Brain (organoid and tissue), 16 donors: ENCODE measurements at places on chromosomes 12 and 14.

DNA sequence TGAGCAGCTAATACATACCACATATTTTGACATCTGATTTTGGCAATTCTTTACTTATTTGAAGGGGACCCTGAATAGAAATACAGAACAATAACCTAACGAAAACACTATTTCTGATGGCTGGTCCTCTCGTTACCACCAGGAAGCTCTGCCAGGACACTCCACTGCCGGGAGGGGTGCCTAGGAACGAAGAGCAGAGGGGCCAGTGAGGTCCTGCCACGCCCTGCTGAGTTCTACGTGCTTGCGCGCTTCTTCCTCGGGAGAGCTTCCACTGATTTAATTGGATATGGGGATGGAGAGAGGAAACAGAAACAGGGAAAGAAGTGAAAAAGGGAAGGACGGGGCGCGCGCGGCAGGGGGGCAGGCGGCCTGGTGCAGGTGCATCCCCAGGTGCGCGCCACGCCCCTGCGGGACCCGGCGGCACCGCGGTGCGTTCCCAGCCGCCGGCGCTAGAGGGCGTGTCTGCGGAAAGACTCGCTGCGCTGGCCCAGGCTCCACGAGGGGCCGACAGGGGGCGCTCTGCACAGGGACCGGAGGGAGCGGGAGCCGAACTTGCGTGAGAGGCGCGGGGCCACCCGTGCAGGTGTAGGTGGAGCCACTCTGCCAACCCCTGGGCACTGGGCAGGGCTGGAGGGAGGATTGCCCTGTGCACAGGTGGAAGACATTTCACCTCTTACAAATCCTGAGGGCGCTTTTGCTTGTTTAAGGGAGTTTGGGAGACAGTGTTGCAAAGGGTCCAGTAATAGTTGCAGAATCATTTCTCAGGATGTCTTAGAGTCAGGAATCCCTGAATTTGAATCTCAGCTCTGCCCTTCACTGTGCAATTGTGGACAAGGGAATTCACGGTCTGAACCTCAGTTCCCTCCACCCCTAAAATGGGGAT, 986.3 kb upstream of the TMEM132C start:
- DNase-seq, result peak; percentile 27

GRCh38 chr14:49527221-49527620, 59.0 kb downstream of the RPS29 start:
- no peak for DNase-seq

DNA sequence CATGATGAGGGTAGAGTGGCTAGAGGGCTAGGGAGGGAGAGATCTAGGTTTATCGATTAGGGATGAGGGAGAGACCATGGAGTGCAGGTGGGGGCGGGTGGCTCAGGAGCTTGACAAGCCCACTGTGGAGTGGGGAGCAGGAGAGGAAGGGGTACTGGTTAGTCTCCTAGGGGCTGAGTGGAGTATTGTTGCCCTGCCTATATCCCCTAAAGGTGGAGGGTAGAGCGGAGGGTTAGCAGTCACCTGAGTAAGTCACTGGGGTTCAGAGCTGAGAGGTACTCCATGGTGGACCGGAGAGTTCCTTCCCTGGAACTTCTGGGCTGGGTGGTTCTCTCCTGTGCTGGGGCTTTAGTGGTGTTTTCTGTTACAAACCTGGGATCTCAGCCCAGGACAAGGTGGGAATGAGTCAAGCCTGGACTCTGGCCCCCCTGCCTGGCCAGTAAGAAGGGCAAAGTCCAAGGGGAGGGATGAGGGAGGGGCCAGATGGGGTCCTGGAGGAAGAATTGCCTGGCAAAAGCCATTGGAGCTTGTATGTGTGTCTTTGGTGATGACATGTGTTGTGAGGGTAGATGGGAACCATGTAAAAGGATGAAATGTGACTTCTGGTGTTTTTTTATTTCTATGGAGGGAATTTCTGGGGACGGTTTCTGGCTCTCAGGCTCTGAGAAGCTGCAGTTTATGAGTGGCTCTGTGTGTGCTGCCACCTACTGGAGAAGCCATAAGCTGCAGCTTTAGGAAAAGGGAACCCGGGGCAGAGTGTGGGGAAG, at the start of gene CIDEB:
CIDEB (minus strand) TSS at position 403 of the 767 bp plus-strand sequence; CDS start at position 284, 119 bp downstream.
- DNase-seq, result peak; percentile 74

- no peak for DNase-seq
Measured at GRCh38 chr14:99237288-99237687, 34.7 kb downstream of the BCL11B start.

GRCh38 chr14:35934499-35934898, 108.4 kb downstream of the BRMS1L start:
- no peak for DNase-seq

DNA sequence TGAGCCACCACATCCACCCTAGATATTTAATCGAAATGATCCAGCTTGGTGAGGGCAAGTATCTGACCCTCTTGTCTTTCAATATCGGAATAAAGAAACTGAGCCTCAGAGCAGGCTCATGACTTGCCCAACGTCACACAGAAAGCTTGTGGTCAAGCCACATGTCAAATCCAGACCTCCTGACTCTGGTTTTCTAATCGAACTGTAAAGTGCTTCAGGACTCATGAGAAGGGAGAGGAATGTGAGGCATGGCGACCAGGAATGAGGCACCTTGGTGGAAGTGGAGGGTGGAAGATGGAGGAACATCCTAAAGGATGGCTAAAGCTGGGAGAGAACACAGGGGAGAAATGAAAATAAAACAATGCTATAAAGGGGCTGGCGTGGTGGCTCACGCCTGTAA, 27.9 kb upstream of the SPPL3 start:
- no peak for DNase-seq

DNA sequence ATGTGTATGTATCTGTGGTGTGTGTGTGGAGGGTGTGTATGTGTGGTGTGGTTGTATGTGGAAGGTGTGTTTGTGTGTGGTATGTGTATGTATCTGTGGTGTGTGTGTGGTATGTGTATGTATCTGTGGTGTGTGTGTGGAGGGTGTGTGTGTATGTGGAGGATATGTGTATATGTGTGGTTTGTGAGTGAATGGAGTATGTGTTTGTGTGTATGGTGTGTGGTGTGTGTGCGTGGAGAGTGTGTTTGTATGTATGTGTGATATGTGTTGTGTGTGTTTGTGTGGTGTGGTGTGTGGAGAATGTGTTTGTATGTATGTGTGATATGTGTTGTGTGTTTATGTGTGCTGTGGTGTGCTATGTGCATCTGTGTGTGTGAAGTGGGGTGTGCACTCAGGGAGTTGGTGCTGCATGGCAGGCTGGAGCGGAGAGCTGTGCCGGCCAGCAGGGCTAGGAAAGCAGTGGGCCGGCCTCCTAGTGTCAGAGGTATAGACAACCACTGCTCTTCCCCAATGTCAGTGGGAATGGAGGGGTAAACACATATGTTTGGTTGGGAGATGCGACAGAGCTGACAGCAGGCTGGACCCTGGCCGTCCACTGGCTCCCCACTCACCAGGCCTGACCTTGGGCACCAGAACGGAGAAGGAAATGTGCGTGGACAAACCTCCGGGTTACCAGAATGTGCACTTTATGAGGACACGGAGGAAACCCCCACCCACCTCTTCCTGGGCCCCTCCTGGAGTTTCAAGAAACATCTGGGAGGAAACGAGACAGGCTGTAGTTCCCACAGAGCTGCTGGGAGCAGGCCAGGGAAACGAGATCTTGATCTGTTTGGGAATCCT, 60.7 kb downstream of the CLMN start:
- DNase-seq, result no peak

DNA sequence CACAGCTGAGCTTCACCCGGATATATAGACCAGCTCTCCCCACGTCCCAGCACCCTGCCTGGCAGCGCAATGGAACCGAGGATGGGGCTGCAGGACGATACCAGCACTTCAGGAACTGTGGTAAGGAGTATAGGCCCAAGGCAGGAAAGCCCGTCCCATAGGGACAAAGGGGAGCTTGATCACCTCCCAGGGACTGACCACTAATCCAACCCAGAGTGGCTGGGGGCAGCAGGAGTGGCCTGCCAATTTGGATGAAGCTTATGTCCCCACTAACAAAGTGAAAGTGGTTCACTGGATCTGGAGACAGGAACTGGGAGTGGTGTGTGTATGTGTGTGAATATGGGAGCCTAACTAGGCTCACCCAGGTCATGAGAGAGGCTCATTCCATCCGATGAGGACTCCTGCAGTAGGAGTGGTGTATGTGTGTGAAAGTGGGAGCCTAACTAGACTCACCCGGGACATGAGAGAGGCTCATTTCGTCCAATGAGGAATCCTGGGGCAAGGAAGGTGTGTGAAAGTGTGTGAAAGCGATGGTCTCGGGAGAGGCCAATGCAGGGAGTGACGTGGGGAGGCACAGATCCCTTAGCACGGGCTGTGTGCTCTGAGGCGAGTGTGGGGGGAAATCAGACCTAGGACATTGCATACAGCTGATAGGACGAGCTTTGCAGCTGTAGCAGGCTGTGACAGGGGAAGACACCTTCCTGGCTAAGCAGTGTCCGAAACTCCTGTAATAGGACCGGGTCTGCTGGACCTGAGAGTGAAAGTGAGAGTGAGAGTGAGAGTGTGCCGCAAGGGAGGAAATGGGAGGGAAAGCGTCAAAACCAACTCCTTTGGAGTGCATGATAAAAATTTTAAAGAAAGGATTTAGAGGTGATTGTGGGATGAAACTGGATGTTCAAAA, 25.7 kb downstream of the KLRK1 start:
- DNase-seq, result no peak

- DNase-seq, result no peak
Measured at GRCh38 chr12:43378448-43378847, 173.6 kb downstream of the ADAMTS20 start.

- DNase-seq, result no peak
Measured at GRCh38 chr14:52000019-52000582, 10.8 kb downstream of the RTRAF start.

GRCh38 chr12:77924703-77925102, 94.0 kb downstream of the NAV3 start:
- no peak for DNase-seq

GRCh38 chr12:28795311-28795710, 353.8 kb upstream of the FAR2 start:
- DNase-seq, result no peak

- DNase-seq, result no peak
Measured at GRCh38 chr12:117743761-117744160, 225.0 kb downstream of the KSR2 start.

- DNase-seq, result no peak
Measured at GRCh38 chr12:118312578-118312977, 60.1 kb downstream of the TAOK3 start.

DNA sequence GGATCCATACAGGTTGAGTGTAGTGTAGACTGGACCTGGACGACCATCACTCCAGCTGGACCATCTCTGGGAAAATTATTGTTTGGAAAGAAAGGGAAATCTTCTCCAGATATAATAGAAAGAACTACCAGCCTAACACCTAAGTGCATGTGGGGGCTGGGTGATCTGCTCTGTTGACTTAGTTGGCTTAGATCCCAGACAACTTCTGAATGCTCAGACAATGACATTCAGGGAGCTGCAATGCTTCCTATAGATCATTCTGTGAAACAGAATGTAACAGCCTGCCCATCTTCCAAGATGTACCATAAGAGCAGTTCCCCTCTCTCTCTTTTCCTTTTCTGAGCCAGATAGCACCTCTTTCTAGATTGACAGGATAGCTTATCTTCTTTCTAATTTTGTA, 572.8 kb upstream of the STXBP6 start:
- no peak for DNase-seq

DNA sequence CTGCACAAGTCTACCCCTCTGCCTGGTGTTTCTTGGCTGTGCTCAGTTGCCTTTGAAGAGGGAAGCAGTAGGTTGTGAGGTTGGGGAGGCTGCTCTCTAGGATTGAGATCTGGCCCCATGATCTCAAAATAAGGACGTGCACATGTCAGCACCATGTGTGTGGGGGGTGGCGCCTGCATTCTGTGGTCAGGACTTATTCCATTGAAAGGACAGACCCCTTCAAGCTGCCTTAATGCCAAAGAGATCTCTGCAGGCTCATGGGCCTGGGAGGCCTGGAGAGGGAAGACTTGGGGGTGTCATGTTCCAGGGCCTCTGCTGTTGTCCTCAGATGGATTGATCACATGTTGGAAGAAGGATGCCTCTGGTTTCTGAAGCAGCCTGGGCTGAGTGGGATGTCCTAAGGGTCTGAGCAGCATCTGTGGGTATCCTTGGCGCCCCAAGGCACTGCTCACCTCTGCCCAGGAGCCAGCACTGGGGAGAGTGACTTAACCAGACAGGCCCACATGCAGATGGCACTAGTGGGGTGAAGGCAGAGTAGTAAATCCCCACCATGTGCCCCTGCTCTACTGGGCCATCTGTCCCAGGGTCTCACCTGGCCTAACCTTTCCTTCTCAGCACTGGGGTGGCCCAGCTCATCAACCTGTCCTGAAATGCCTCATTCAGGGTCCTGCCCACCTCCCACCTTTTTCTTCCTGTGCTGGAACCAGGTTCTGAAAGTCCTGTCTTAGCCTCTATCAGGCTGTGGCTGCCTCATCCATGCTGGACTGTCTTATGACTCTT, 118.9 kb downstream of the ADGRD1 start:
- no peak for DNase-seq

- DNase-seq, result no peak
Measured at GRCh38 chr12:7678744-7679143, 13.0 kb upstream of the APOBEC1 start.

- DNase-seq, result no peak
Measured at GRCh38 chr12:51785906-51786305, 62.6 kb downstream of the FIGNL2 start.

GRCh38 chr12:49294086-49294803, 702 bp upstream of the PRPH start:
- no peak for DNase-seq

DNA sequence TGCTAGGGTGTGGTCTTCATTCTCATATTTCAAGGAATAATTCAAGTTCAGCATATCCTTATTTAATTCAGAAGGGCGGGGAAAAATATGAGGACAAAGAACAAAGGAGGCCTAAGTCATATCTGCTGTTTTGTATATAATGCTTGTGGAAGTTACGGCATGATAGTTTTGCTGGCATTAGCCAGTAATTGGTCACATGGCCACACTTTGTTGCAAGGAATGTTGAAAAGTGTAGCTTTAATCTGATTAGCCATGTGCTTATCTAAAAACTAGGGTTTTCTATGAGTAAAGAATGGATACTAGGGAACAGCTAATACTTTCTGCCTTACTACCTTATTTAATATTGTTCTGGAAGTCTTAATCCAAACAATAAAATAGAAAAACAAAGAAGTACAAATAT, 34.4 kb upstream of the E2F7 start:
- no peak for DNase-seq

DNA sequence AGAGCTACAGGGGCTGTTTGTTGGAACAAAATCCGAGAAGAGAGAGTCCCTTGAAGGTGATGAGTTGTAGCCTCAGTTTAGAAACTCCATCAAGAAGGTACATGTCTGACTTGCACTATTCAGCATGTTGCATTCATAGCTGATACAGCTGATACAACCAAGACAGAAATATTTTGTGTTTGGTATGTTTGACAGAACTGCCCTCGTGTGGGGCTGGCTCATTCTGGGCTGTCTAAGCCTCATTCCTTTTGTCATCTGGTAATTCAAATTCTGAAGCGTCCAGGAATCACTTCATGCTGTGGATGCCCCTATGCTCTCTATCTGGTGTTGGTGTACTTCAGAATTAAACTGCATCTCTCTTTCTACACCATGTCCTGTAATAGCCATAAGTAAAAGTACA, 126.3 kb downstream of the ANO6 start:
- DNase-seq, result no peak

DNA sequence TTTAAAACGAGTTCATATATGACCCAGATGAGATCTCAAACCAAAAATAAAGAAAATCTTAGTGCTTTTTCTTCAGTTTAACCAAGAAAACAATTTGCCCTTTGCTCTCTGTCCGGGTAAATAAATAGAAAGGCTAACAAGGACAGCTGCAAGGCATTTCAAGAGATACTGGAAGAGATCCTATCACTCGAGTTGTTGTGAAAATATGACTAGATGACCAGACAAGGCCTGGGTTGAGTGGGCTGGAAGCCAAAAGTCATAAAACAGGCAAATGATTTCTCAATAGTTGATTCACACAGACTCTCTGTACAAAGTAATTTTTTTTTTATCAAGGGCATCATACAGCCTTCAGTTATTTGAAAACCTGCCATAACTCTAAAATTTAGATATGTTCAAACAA, 55.9 kb upstream of the AVPR1A start:
- no peak for DNase-seq
